KG1 (cell line): ENCODE measurements at places on chromosomes 2 and 18.
A peak's percentile ranks its signal among the peaks of the same experiment; 100 is the strongest.

DNA sequence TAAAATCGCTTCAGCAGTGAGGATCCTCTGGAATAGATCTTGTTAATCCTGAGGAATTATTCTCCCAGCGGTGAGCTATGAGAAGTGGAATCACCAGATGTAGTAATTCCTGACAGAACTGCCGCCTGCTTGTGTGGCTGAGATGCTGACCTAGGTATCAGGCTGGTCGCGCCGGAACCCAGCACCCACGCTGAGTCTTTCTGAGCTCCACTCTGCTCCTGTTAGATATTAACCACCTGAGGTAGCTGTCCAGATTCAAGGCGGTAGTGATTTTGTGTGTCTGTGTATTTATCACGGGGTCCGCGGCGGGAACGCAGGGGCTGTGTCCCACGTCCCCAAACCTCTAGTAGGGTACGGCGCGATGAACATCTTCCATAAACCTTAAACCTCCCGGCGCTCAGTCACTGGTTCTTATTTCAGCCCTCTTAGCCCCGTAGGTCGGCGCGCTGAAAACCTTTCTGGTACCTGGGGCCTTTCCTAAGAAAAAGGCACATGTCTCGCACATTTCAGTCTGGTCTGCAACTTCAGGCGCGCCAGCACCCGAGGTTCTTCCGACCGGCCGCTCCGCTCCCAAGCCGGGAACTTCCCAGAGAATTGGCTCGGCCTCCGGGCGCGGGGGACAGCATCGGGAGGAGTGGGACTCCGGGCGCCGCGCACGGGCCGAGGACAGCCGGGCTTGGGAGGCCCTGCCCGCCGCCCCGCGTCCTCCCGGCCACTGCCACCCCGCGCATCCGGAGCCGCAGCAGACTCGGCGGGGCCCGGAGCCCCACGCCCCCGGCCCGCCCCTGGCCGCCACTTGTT, 542 bp upstream of the CNNM3 start:
- no peak for DNase-seq

DNA sequence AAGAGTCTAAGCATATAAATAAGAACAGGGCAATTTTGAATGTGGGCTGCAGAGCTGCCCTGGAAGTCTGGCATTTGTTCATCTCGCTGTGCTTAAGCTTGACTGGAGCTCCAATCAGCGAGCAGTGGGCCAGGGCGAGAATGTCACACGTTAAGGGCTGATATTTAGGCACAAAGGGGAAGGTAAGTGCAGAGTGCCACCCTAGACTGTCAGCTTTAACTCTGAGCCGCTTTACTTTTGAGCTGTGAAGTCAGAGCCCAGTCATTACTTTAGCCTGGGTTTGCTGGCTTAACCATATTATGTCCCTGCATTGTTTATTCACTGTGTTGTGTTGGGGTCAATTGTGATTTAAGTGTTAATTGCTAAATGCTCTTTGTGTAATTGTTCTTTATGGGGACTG, 236.1 kb upstream of the SIX3 start:
- DNase-seq = no peak

DNA sequence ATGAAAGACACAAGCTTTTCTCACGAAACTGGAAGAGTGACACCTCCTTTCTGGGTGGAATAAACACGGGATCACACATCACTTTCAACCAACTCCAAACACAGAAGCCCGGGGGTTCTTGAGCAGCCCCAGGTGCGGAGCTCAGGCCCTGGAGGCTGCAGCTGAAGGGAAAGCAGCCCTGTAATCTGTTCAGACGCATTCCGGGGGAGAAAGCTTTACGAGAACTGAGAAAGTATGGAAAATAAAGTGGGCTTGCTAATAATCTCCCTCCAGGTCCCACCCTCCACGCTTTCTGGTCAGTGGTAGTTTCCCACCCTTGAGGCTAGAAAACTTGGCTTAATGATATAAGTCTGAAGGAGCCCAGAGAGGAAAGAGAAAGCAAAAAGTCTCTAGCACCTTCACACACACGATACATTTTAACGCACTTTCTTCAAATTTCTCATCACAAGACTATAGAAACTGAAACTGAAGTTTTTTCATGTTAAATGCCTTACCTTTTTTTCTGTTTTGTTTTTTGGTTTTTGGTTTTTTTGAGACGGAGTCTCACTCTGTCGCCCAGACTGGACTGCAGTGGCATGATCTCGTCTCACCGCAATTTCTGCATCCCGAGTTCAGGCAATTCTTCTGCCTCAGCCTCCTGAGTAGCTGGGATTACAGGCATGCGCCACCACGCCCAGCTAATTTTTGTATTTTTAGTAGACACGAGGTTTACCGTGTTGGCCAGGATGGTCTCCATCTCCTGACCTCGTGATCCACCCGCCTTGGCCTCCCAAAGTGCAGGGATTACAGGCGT, 141.3 kb downstream of the AFF3 start:
- no peak for DNase-seq

GRCh38 chr2:119005051-119005450, 63.1 kb downstream of the MARCO start:
- no peak for DNase-seq

- DNase-seq = no peak
Observed at GRCh38 chr2:99787769-99788382, 298.1 kb upstream of the REV1 start.

GRCh38 chr2:84880395-84880644, 564 bp downstream of the TRABD2A start:
- no peak for DNase-seq

DNA sequence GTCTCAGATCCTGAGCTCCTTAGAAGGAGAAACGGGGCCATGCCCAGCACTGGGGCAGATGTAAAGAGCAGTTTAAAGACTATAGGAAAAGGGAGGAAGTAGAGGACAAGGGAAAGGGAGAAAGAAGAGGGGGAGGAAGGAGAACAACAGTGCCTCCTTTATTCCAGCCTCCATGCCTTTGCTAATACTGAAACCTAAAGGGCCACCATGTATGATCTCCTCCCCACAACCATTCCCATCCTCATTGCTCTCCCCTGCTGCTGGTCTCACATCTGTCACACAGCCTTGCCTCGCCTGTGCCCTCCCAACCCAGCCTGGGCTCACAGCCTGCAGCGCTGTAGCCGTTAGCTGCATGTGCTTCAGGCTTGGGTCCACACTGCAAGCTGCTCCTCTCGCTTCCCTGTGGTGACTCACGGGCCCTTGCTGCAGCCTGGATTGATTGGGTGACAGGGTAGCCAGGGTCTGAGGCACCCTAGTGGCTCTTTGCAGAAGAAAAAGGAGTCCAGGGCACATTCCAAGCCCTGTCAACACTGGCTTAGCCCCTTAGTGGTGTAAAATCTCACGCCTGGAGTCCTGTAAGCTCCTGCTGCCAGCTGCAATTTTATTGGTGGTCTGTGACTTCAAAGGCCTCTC, 281.9 kb downstream of the SRBD1 start:
- no peak for DNase-seq

GRCh38 chr2:75076088-75076487, 117.6 kb downstream of the POLE4 start:
- DNase-seq = no peak

DNA sequence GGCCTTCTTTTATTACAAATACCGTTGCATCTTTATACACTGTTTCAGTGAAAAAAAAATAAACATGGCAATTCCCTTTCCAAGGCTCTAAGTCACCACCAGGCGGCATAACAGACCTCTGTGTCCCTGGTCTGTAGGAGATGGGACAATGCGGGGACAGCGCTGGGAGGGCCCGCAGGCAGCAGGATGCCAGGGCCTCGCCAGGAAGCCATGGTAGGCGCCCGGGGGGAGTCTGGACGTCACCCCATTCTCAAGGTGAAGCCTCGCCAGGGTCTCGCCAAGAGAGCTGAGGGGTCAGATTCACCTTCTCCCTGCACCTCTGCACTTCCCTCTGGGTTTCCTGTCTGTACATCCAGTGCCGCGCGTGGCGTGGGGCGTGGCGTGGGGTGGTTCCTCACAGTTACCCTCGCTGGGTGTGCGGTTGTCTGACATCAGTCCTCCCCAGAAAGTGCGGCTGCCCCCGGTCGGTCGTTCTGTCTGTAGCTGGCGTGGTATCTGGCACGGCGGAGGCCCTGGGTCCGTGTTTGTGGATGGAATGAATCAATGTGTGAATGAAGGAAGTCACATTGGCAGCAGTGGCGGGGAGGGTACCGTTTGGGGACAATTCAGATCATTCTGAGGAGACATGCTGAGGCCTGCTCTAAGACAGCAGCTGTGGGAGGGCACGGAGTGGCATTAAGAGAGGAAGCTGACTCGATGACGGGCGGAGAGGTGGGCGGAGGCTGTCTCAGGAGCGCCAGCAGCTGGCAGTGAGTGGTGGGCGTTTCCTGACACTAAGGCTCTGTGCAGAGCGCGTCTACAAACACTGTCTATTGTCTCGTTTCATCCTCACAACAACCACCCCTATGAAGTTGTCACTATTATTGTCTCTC, 46.0 kb downstream of the LRRFIP1 start:
- DNase-seq = peak; percentile 72

GRCh38 chr2:79638410-79638809, 125.6 kb downstream of the CTNNA2 start:
- no peak for DNase-seq

DNA sequence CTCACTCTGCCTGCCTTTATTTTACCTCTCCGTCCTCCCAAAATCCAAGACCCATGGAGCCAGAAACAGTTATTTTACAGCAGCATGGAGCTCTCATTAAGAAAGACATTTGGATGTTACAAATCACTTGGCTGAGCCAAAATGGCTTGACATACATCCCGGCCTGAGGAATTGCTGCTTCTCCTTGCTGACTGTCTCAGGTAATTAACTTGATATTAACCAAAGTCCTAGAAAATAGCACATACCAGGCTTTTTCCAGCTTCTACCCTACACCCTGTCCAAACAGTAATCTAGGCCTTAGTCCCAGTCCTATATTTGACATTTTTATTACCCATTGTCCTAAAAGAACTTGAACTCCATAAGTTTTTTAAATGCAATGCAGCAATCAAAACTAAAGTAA, 205.0 kb downstream of the TMX3 start:
- DNase-seq = no peak

DNA sequence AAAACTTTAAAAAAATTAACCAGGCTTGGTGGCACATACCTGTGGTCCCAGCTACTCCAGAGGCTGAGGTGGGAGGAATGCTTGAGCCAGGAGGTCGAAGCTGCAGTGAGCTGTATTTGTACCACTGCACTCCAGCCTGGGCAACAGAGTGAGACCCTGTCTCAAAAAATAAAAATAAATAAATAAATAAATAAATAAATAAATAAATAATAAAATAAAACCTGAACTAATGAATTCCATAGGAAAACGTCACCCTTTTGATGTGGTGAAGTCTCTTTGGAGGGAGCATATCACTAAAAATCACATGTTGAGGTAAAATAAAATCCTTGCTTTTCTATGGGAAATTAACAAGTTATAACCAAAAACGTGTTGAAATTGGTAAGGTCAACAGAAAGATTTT, 29.6 kb upstream of the ITGAV start:
- no peak for DNase-seq

- no peak for DNase-seq
Observed at GRCh38 chr2:25339791-25340180, 1.9 kb downstream of the DNMT3A start.

GRCh38 chr2:12728221-12728777, 11.6 kb downstream of the TRIB2 start:
- DNase-seq = no peak

- DNase-seq = no peak
Observed at GRCh38 chr2:235937936-235938335, 230.2 kb downstream of the GBX2 start.

- no peak for DNase-seq
Observed at GRCh38 chr2:237139123-237139675, 53.5 kb downstream of the COPS8 start.

- DNase-seq = no peak
Observed at GRCh38 chr2:99880148-99880963, 262.0 kb downstream of the AFF3 start.

GRCh38 chr2:88832311-88832991, 141.0 kb downstream of the RPIA start:
- no peak for DNase-seq

GRCh38 chr2:178256382-178257042, 62.2 kb downstream of the OSBPL6 start:
- DNase-seq = no peak

DNA sequence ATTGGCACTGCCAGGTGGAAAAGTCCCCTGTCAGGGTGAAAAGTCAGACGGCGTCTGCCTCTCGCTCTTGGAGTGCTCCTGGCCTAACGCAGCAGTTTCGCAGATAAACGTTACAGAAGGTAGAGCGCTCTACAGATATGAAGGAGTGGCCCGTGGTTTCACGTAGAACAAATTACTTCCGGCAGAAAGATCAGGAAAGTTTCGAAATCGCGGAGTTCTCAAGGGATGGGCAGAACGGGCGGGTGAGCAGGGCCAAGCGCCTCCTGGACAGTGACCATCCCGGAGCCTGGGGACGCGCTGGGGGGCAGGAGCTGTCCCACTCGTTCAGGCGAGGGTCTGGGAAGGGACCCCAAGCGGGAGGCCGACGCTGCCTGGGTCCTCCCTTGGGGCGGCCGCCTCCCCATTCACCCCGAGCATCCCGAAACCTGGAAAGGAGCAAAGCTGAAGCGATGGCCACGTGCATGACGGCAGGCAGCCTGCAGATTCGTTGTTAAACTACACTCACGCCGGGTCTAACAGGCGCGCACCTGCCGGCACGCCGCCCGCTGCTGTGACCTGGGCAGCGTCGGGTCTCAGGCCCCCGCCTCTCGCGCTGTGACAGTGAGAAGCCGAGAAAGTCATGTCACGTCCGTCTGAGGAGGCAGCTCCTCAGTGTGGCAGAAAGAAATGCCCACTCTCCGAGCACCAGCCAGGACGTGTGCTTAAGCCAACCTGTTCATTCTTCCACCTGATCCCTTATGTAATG, 122.9 kb upstream of the SALL3 start:
- no peak for DNase-seq

DNA sequence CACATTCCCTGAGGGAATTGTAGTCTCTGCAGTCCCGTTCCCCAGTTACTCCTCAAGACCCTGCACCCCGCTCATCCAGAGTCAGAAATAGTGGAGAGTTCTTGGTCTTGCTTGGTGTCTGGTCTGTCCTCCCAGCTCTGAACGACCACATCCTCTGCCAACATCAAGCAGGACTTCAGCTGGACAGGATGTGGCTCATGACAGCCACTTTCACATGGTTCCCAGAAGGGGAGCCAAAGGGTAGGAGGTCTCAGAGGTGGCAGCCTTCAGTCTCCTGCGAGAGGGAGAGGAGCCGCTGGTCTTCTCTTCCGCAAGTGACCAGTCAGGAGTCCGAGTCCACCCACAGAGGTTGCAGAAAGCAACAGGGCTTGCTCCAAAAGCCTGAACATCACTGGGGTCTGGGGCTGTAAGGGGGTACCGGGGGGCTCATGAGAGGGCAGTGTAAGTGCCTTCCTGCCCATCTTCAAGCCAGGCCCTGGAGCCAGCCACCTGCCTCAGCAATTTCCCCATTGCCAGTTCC, 29.8 kb downstream of the B3GNT7 start:
- no peak for DNase-seq

GRCh38 chr2:224444021-224444420, 42.1 kb upstream of the FAM124B start:
- DNase-seq = no peak

GRCh38 chr2:207871911-207872310, 102.2 kb upstream of the FZD5 start:
- DNase-seq = no peak

GRCh38 chr18:73895701-73896100, 251.9 kb downstream of the FBXO15 start:
- DNase-seq = no peak

GRCh38 chr18:46601141-46601805, 55.7 kb downstream of the LOXHD1 start:
- no peak for DNase-seq

- DNase-seq = no peak
Observed at GRCh38 chr2:45761635-45762034, 110.2 kb downstream of the PRKCE start.
